ENCODE measurements at places on chromosomes 12 and 14.
A peak's percentile ranks its signal among the peaks of the same experiment; 100 is the strongest.

- DNase-seq, result no peak
Measured at GRCh38 chr12:72111706-72112105, 160.5 kb upstream of the TRHDE start.

DNA sequence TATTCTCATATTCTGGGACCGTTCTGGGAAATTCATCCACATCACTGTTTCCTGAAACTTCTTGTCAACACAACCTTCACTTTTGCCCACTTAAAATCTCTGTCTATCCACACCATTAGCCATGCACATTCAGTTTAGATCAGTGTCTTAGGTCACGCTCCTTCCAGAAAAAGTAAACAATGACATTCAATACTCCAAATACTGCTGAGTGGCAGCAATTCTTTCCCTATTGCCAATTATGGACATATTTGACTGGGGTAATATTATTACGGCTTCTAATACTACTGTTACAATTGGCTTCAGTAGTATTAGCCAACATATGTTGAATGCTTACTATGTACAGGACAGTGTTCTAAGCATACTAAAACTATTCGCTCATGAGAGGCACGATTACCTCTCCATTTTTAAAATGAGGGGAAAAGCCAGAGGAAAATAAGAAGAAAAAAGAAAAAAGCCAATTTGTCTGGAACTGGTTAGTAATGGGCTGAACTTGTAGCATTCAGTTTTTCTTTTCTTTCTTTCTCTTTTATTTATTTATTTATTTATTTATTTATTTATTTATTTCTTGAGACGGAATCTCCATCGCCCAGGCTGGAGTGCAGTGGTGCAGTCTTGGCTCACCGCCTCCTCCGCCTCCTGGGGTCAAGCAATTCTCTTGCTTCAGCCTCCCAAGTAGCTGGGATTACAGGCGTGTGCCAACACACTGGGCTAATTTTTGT is 23.4 kb downstream of the LTBR start:
- DNase-seq, result no peak

DNA sequence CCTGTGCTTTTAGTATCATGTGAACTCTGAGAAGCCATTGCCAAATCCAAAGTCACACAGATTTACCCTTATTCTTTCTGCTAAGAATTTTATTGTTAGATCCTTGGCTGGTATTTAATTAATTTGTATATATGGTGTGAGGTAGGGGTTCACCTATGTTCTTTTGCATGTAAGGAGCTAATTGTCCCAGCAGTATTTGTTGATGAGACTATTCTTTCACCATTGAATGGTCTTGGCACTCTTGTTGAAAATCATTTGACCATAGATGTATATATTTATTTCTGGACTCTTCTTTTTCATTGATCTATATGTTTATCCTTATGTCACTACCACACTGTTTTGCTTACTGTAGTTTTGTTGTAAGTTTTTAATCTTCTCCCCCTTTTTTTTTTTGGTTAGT is 26.2 kb downstream of the G2E3 start:
- DNase-seq, result no peak

DNA sequence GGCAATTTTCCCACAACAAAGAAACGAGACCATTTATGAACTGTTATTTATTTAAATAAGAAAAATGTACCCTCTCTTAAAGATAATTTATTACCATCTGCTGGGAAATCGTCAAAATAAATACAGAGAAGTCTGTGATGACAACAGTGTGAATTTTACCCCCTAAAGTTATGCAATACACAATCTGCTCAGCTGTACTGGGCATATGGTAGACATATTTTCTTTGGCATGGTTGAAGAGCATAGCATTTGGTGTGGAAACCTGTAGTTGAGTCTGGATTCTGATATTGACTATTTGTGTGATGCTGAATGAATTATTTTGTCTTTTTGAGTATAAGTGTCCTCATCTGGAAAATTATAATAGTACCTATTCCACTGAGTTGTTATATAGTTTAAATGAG is 60.0 kb downstream of the CFAP54 start:
- no peak for DNase-seq

DNA sequence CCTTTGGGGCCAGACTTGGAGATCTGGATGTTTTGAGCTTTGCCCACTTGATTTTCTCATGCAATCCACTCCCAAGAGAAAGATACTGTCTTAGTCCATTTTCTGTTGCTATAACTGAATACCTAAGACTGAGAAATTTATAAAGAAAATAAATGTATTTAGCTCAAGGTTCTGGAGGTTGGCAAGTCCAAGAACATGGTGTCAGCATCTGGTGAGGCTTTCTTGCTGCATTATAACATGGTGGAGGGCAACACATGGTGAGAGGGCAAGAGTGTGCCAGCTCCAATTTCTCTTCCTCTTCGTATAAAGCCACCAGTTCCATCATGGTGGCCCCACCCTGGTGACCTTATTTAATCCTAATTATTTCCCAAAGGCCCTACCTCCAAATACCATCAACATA is 39.6 kb upstream of the NFKBIA start:
- DNase-seq, result no peak

GRCh38 chr14:95464103-95464502 is 52.3 kb downstream of the SYNE3 start:
- no peak for DNase-seq

DNA sequence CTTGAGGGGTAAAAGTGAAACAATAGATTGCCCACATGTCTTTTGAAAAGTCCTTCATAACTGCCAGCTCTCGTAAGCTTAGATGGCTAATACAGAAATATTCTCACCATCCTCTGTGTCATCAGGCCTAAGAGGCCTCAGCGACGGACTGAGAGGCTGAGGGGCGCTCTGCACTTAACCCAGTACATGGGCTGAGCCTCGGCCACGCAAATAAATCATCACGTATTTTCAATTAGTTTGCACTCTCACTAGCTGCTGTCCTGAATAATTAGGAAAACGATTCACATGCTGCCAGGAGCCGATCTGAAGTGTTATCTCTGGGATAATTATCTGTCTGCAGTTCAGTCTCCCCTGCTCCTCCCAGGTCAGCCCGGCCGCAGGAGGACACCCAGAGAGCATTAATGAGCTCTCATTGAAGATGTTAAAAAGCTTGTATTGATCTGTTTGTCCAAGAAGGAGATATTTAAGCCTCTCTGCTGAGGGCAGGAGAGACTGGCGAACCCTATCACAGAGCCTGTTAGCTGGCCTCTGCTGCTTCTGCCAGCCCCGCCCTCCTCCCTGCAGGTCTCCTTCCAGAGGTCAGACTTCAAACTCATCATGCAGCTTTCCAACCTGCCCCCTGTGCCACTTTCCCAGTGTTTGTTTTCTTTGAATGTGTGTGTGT is 1051.3 kb downstream of the VRK1 start:
- no peak for DNase-seq

DNA sequence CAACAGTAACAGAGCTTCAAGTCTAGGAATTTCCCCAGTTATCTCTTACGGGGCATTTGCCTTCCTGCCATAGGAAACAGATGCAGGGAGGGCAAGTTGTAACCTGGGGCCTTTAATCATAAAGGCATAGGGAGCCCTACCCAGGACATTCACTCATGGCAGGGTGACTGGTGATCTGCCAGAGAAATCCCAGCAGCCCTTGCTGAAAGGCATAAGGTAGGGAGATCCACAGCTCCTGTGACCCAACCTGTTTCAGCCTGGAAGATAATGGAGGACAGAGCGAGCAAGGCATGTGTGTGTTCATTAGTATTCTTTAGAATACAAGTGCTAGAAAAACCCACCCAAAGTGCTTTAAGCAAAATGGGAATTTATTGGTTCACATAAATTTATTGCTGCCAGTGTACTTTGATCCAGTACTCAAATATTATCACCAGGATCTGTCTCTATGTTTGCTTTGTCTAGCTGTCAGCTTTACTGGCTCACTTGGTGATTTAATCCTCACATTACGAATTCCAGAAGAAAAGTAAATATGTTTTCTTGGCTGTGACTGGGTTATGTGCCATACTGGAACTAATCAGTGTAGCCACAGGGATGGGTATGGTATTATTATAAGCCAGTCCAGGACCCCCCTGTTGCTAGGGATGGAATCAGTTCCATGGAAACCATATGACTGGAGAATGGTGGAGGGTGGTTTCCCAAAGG is 21.1 kb upstream of the AKAP6 start:
- peak; percentile 26 for DNase-seq

GRCh38 chr12:57724003-57724935 is 14.3 kb downstream of the AGAP2 start:
- DNase-seq, result no peak

GRCh38 chr14:89237921-89238529 is 179.0 kb downstream of the FOXN3 start:
- DNase-seq, result peak; percentile 29

DNA sequence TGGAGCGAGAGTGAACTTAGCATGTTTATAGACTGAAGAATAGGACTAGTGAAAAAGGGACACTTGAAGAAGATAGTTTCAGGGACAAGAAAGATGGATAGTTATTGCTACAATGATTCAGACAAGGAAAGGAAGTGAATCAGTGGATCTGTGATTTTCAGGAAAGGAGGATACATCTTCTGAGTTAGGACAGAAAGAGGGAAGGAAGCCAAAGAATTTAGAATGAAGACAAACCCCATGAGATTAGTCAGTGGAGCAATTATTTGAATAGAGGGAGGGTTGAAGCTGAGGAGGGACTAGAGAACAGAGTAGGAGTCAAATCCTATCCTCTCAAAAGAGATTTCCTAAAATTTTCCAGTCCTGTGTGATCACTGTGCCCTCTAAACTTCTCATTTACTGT is 282.7 kb downstream of the AKAP6 start:
- DNase-seq, result peak; percentile 14

GRCh38 chr12:50825372-50825838 is 17.3 kb upstream of the TMPRSS12 start:
- DNase-seq, result no peak

DNA sequence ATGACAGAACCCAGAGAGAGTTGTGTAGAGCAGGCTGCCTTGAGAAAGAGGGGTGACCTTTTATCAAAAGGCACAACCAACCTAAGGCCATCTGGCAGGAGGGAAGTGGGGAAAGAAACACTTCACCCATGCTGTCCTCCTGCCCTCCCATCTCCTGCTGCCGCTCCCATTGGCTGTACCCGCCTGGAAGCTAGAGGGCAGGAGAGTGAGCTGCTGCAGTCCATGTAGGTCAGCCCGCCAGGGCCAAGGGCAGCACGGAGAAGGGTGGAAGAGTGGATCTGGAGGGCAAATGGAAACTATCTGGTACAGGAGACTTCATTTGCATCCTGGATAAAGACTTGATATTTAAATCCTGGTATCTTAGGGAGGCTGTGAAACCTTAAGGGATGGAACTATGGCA is 11.5 kb upstream of the CABP1 start:
- peak; percentile 32 for DNase-seq
